Neural crest cell (in vitro differentiated cells): ENCODE measurements at places on chromosomes 2 and 18. TPM values are rescaled to one million over a fixed set of nuclear protein-coding genes. Genes with fewer than 3 reads are reported as not detected.

KHK gene
- total RNA-seq, result 10.0 and 10.6 TPM in 2 replicates

DNA sequence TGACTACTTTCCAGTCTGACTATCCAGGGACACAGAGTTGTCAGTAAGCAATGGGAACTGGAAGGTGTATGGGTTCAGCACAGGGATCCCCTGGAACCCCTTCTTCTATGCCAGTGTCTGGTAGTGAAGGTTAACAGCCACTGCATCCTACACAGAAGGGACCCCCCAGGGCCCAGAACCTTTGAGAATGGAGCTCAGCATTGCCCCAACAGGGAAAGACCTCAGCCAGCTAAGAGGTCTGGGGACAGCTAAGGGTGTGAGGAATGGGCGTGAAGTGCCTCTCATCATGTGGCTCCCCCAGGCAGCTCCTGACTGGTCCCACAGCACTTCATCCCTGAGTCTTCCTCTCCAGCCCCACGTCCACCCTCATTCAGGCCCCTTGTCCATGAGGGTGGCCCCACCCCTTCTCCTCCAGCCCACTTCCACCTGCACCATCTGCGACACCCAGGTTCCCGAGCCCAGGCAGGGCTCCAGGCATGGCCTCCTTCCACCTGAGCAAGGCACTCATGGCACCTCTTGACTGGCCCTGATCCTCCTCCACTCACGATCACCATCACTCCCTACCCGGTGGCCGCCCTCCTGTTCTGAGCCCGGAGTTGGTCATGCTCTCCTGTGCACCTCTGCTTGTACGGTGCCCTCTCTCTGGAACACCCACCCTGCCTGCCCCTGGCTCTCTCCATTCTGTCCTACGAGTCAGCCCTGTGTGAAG lies 77.1 kb downstream of the SFXN5 start:
- DNase-seq, result no peak

- no peak for DNase-seq
Observed at GRCh38 chr2:196219671-196220070, 48.3 kb upstream of the STK17B start.

DNA sequence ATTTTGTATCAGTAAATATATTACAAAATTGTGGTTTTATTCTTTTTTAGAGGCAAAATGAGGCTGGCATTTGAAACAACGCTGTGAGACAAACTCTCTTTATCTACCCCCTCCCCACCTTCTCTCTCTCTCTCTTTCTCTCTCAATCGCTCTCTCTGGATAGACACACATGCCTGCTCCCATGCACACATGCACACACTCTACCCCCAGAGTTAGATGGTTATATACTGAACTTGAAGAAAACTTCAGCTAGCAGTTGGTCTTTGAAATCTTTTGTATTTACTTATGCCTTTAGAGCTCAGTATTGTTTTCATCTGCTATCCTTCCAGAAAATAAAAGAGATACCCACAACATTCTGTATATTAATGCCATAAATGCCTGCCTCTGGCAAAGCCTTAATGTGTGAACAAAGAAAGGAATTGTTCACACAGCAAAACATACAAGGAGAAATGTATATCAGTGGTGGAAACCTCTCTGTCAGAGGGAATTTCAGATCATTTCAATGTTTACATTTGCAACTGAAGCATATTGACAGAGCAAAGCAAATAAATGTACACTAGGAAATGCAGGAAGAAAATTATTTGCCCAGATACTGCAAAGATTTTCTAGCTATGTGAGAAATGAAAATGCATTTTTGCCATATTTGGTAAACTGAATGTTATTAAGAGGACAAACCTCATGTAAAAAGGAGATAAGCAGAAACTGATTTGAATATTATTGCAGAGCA lies 217.0 kb upstream of the UBE2E3 start:
- no peak for DNase-seq

- no peak for DNase-seq
Observed at GRCh38 chr18:49976795-49977560, 163.6 kb upstream of the ACAA2 start.

TNFRSF11A gene
- total RNA-seq, result 0.05 and 0.16 TPM in 2 replicates

ANKRD44 gene
- total RNA-seq, result 11.2 and 13.5 TPM in 2 replicates

GRCh38 chr2:211033765-211034164 lies 477.4 kb downstream of the CPS1 start:
- no peak for DNase-seq

DNA sequence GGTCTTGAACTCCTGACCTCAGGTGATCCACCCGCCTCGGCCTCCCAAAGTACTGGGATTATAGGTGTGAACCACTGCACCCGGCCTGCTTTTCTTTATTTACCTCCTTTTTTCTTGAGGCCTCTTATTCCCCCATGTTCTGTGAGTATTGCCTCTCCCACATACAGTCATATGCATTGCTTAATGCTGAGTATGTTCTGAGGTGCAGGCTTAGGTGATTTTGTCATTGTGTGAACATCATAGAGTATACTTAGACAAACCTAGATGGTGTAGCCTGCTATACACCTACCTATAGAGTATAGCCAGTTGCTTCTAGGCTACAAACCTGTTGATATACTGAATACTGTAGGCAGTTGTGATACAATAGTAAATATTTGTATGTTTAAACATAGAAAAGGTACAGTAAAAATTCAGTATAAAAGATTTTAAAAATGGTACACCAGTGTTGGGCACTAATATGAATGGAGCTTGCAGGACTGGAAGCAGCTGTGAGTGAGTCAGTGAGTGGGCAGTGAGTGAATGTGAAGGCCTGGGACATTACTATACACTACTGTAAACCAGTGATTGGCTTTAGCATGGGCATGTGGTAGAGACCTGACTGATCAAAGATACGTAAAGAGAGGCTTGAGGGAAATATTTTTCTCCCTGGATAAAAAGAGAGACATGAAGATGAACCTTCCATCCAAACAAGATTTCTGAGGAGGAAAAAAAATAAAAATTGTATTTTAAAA lies 17.6 kb downstream of the SLC39A10 start:
- no peak for DNase-seq

DNA sequence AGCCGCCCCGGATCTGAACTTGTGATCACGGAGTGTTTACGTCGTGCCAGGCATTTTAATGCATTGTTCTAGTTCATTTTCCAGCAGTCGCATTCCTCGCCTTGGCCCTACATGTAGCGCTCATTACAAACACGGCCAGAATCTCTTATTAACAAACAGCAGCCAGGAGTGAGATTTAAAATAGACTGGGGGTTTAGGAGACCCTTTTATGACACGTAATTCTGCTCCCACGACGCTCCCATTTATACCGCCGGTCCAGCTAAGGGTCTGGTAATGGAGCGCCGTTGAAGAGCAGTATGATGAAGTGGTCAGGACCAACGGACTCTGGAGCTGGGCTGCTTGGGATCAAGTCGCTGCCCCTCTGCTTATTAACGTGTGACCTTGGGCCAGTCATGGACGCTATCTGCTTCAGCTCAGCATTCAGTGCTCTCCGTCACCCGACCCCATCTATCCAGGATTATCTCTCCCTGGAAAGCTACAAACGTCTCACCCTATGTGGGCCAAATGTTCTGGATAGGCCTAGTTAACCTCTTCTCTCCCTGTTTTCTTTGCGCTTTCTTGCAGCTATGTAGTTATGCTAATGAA lies 745 bp downstream of the MSH2 start:
- no peak for DNase-seq

MAB21L4 gene
- not detected in 2 replicates for total RNA-seq

- DNase-seq, result no peak
Observed at GRCh38 chr18:11761553-11761952, 72.5 kb downstream of the GNAL start.

DNA sequence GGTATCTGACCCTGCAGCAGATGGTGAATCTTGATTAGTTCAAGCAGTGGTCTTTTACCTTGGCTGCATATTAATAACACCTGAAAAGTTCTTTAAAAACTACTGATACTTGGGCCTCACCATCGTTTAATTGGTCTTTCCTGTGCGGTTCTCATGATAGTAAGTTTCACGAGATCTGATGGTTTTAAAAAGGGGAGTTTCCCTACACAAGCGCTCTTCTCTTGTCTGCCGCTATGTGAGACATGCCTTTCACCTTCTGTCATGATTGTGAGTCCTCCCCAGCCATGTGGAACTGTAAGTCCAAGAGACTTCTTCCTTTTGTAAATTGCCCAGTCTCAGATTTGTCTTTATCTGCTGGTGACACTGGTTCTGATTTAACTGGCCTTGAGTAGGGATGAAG lies 102.3 kb downstream of the LYPD1 start:
- no peak for DNase-seq

IL1RL1 gene
- total RNA-seq, result not detected in 2 replicates

DNA sequence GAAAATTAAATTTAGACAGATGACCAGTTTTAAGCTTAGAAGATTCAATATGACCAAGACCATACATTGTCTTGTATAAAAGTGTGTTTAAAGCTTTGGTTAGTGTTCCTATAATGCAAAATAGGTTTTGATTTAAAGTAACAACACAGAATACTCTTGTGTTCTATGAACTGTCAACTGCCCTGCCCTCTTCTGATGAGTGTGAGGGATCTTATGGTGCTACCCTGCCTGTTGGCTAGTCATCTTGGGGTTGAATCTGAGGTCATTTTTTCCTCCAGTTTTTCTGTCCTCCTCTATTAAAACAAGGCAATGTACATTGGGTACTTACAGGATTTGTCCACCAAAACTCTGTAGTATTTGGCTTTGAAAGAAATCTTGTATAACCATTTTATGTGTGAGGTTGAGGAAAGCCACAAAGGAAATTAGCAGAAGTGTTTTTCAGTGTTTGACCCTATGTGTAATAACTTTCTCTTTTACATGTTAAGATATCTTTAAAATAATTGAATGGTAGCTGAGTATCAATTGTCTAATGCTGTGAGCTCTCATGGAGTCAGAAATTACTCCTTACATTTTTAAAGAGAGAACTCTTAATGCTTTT lies 129.1 kb downstream of the SPTBN1 start:
- no peak for DNase-seq

GRCh38 chr18:5197032-5197434 lies at the start of gene AKAIN1:
TSS of gene AKAIN1 (minus strand) at chr18:5197257. CDS start at chr18:5197053, 204 bp downstream.
- DNase-seq, result peak; percentile 65

GRCh38 chr2:24359129-24360049 lies 947 bp downstream of the ITSN2 start:
- no peak for DNase-seq

KIF1A gene
- total RNA-seq, result 90.9 and 91.3 TPM in 2 replicates

DNA sequence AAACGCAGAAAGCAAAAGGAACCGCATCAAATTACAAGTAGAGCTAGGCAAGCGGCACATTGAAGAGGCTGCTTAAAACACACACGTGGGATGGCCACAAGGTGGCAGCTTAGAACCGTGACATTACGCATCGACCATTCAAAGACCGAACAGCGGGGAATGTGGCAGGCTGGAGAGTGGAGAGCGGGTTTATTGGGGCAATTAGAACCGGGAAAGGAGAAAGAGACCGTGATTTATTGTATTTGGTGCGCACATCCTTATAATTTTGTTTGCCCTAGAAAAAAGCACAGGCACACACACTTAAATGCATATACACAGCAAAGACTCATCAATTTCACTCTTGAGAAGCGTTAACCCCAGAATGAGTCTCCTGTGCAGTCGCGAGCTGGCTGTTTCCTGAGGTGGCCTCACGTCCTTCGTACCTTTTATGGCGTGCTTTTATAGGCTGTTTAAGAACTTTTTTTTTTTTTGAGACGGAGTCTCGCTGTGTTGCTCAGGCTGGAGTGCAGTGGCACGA lies 31.7 kb upstream of the MEP1B start:
- peak; percentile 69 for DNase-seq

GKN2 gene
- total RNA-seq, result not detected in 2 replicates
